A549 treated with Hydrocortisone at 1 μM for 4 hours (cell line): ENCODE measurements at places on chromosomes 3 and 15. TPM values are rescaled to one million over a fixed set of nuclear protein-coding genes. Genes with fewer than 3 reads are reported as not detected.

Gene CMTM7
- total RNA-seq: 22.0 to 38.3 TPM (median 35.2 TPM) in 5 replicates

Gene SERPINI1
- total RNA-seq: 1.9 to 3.3 TPM (median 2.8 TPM) in 5 replicates

Gene MKRN3
- total RNA-seq: 1.6 to 2.8 TPM (median 2.2 TPM) in 5 replicates

Gene TRPM1
- total RNA-seq: not detected in 5 replicates

Gene CCDC54
- not detected in 5 replicates for total RNA-seq
